ENCODE measurements at places on chromosomes 2 and 18.

DNA sequence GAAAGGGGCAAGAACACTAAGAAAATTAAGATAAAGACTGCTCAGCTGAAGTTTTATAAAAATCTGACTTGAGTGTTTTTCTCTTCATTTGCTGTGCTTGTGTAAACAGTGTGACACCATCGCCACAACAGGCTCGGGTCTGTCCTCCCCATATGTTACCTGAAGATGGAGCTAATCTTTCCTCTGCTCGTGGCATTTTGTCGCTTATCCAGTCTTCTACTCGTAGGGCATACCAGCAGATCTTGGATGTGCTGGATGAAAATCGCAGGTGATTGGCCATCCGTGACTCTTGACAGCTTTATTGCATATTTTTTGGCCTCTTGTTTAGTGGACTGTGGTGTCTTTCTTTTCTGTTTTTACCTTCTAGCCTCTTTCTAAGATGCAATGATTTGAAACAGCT lies 22.1 kb downstream of the MFF start:
- DNase-seq: no peak

DNA sequence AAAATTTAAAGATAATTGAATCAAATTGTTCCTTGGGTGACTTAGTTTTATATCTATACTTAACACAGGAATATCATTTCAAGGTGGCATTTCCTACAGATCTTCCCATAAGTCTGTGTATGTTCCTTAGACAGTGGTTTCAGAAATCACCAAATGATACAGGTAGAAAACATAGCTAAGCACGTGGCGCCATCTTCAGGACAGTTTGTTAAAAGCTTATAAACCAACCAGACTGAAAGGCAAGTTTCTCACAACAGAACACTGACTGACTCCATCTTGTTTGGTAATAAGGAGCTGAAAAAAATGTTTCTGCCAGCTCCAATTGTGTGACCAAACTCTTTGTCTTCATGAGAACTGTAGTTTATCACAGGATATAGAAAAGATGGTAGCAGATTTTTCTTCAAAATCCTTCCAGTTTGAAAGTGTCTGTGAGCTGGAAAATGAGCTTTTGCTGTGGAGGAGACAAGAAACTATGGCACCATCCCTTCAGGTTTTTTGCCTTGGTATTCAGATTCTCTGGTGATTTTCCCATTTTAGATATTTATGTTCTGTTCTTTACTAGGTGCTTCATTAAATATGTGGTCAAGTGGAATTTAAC lies 34.8 kb upstream of the NEUROD1 start:
- DNase-seq: peak; percentile 25

DNA sequence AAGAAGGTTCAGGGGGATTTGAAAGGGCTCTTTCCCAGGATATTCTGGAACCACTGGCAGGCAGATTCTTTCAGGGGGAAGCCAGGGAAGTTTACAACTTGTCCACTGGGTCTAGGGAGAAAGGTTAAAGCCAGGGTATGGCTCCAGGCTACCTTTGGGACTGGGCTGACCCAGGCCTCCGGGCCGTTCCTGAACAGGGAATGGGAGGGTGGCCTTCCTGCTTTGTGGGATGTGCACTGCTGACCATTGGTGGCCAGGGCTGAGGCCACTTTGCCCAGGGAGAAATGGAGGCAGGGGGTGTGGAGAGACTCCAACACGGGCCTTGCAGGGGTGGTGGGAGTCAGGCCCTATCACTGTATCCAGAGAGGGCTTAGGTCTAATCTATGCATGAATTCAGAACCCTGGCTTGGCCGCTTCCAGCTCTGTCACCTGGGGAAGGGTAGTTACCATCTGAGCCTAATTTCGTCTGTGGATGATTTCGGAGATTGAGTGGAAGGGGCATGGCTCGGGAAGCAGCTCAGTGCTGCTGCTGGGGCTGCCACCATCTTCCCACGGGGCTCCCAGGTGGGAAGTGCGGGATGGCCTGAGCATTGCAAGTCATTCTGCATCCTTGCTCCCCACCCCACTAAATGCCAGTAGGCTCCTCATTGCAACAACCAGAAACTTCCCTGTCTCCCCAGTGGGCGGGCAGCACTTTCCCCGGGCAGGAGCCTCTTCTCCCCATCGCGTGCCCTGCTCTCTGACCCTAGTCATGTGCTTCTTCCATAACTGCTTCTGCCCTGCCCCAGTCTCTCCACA lies 57.1 kb upstream of the OTOF start:
- no peak for DNase-seq

DNA sequence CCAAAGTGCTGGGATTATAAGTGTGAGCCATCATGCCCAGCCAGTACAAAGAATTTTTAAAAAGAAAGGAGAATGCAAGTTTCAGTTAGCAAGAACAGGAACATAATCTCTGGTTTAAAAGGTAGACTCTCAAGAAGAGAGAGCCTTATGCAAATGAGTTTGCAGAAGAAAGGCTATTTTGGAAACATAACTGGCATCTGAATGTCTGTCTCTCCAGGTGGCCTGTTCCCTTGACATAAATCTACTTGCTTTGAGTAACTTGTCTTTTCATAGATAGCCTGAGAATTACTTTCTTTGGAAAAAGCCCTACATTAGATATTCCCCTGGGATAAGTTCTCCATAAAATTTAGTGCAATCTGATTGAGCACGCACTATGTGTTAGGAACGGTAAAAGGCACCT lies 109.6 kb downstream of the ICOS start:
- DNase-seq: no peak

- no peak for DNase-seq
These were observed 367.9 kb downstream of the THSD7B start for GRCh38 chr2:137133225-137133624.

DNA sequence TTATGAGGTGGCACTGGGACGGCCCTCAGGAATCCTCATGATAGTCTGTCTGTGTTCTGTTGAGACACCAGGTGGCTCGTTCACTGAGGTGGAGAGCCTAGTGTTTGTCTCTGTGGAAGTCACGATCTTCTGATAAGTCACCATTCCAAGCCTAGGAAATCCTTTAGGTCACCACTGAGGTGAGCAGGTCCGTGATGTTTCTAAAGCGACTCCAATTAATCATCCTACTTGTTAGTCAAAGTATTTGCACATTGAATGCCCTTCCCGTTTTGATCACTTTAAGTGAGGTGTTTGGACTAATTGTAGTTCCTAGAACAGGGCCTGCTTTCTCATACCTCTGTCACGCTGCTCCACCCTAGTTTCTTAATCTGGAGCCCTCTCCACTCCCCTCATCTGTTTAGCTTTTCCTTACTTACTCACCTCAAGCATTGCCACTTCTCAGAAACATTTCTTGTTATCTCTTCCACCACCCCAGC lies 28.0 kb upstream of the DSG3 start:
- DNase-seq: no peak

- no peak for DNase-seq
These were observed 3.2 kb upstream of the NEU2 start for GRCh38 chr2:233029321-233029720.

- no peak for DNase-seq
These were observed 47.8 kb downstream of the ZAP70 start for GRCh38 chr2:97761192-97761591.

DNA sequence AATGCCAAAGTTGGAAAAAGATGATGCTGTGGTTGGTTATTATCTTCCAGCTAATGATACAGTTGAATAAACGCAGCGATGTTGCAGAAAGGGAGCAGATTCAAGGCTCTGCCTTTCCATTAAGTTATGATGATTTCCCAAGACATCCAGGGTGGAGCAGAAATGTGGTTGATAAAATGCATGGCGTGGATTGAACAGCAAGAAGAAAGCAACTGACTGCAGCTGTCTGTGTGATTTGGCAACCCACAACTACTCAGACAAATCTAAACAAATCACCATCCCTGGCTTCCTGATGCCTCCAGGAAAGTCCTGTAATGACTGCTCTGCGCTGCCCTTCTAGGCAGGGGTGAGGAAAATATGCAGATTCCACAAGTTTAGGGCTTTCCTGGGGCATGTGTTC lies 166.3 kb downstream of the NRP2 start:
- DNase-seq: no peak

- DNase-seq: no peak
These were observed 72.5 kb downstream of the NCAPH start for GRCh38 chr2:96407919-96408550.

GRCh38 chr2:223668302-223668998 lies 66.3 kb upstream of the SCG2 start:
- DNase-seq: no peak

- no peak for DNase-seq
These were observed 40.1 kb downstream of the ARHGAP25 start for GRCh38 chr2:68774569-68775271.

GRCh38 chr2:20288642-20289340 lies 61.9 kb downstream of the PUM2 start:
- no peak for DNase-seq

DNA sequence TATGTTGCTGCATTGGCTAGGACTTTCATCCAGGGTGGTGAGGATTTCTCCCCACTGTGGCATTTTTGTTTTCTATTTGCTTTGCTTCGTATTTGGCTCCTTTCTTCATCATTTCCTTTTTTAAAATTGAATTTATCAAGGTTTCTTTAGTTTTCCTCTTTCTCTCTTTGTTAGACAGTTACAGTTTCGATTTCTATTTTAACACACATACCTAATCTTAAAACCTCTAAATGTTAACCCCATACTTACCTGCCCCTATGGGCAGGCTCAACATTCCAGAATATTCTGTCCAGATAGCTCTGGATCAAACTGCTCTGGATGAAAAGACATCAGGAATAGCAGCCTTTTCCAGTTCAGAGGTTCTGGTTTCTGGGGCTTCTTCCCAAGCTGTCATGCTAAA lies 49.2 kb downstream of the DIPK1C start:
- no peak for DNase-seq

DNA sequence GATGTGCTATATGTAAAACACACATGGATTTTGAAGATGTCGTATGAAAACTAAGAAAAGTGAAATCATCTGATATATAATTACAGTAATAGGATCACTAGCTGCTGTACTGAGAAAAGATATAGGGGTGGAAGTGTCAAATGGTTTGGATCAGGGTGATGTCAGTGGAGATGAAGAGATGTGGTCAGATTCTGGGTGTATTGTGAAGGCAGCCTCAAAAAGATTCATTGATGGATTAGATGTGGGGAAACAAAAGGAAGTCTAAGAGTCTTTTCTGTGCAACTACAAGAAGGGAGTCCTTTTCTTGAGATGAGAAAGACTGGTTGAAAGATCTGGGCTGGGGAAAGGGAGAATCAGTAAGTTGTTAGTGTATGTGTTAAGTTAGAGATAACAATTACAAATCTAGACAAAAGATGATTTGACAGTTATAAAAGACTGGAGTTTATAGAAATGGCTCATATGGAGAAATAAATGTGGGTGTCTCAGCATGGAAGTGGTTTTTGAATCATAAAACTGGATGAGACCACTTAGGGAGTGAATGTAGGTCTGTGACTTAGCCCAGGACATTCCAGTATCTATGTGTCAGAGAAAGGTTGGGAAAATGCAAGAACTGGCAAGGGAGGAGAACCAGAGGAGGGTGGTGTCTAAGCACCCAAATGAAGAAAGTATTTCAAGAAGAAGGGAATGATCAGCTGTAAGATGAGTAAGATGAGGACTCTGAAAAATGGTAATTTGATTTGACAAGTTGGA lies 347.4 kb downstream of the PARD3B start:
- peak; percentile 72 for DNase-seq

GRCh38 chr2:224819075-224819474 lies 102.9 kb upstream of the CCDC195 start:
- no peak for DNase-seq

DNA sequence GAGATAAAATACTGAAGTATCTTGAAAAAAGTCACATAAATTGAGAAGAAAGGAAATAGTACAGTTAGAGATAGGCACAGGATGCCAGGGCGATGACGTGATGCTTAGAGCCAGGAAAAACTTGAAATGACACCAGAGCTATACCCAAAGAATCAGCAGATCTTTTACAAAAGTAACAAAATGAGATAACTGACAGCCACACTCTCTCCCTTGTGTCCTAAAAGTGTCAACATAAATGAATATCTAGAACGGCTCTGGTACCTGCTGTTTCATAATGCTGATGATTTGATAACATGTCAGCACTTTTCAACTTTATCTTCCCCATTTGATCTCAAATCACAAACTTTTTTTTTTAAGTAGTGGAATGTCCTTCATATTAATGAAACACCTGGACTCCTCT lies 45.6 kb upstream of the ZC3H15 start:
- no peak for DNase-seq

GRCh38 chr18:54279477-54280219 lies 10.3 kb downstream of the POLI start:
- DNase-seq: no peak

GRCh38 chr2:233414777-233415570 lies 60.7 kb downstream of the DGKD start:
- no peak for DNase-seq

DNA sequence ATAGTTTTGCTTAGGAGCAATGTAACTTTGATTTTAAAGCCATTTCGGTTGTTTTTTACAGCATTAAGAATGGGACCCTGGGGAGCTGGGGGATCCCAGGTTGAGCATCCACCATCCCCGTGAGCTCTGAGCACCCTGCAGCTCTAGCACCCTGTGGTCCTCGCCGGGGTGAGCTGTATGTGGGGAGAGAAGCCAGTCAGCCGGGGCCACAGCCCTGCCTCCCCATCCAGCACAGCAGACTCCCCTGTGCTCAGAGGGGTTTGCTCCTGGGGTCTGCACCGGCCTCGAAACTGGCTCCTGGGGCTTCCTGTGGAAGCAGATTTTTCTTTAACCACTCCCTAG lies 1.3 kb downstream of the COL6A3 start:
- DNase-seq: no peak

GRCh38 chr2:221844212-221845020 lies 272.3 kb upstream of the EPHA4 start:
- DNase-seq: no peak

- no peak for DNase-seq
These were observed 217.7 kb downstream of the ZBTB7C start for GRCh38 chr18:48191494-48191893.

DNA sequence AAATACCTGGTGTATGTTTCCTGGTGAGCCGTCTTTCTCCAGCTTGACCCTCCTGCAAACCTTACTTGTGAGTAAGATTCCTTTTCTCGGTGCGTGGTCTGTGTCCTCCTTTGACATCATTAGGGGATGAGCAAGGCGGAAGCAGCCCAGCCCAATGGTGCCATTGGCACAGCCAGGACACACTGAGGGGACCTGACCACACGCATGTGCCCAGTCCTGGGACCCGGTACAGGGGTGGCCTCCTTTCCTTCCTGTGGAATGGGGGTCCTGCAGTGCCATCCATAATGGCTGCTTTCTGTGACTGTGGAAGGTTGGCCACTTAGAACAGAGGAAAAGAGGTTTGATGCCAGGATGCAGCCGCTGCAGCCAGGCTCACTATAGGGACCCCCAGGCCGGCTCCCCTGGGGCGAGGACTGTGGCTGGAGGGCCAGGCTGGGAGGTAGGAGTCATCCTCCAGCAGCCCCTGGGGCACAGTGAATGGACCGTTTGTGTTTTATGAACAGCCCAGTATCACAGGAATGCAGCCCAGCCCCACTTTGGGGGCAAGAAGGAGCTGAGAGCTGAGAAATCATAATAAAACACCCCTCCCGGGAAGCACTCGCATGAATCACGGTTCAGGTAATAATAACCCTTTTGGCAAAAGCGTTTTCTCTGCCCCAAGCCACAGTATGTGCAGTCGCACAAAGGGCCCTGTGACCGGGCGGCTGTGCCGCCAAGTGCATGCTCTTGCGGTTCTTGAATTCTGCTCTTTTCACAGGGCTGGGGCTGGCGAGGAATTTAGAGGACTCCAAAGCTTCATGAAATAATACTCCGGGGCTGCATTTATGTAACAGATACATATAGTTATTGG lies 73.2 kb downstream of the ASB1 start:
- DNase-seq: no peak
